GM23248 (cell line): ENCODE measurements at places on chromosomes 16 and 17. TPM values are rescaled to one million over a fixed set of nuclear protein-coding genes. Genes with fewer than 3 reads are reported as not detected.

- DNase-seq, result no peak
- H3K27ac ChIP-seq, result no peak overlapping the region
- H3K4me1 ChIP-seq, result peaks cover 10% of the 10 kb centered on the region; the same call in 1 of the 2 replicates
- H3K4me3 ChIP-seq, result no peak overlapping the region
Measured at GRCh38 chr17:47295037-47295873, 28.5 kb upstream of the EFCAB13 start.

DNA sequence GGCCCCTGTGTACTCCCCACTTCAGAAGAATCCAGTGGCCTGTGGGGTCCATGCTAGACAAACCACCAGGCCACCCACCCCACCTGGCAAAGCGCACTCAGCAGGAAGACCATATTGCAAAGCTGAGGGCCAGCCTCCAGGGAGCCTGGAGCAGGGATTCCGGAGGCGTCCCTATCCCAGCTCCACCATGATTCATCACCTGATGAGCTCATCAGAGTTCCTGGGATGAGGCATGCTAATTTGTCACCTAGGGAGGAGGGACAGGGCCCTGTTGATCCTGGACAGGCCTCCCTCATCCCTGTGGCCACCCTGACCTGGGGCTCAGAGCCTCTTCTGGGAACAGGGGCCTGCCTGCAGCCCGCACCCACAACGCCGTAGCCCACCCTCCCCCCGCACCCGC is 131.6 kb upstream of the PLCG2 start:
- H3K4me1 ChIP-seq, result peaks cover 16% of the 10 kb centered on the region
- no peaks in the 10 kb centered on the region for H3K27me3 ChIP-seq
- no peak overlapping the region for H3K27ac ChIP-seq
- no peaks in the 10 kb centered on the region for H3K36me3 ChIP-seq

The MED9 gene
- total RNA-seq, result 9.6 and 10.3 TPM in 2 replicates

DNA sequence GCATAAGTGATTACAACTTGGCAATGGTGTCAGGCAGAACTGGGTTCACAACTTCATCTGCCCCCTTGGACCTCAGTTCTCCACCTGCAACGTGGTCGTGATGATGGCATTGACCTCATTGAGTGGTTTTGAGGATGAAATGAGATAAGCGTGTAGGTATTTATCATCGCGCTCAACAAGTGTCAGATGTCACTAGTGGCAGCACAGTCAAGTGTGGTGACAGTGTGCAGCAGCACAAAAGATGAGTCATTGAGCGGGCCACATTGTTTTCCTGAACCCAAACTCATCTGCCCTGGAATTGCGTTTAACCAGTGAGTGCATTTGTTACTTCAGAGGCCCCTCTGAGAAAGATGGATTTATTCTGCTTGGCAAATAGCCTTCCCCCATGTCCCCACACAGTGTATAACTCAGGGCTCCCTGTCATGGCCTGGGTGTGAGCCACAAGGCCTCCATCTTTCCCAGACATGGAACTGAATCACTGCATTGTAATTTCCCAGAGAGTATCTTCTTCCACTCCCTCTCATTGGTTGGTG is 20.9 kb downstream of the IRX3 start:
- no peak overlapping the region for H3K4me3 ChIP-seq
- no peaks in the 10 kb centered on the region for H3K36me3 ChIP-seq
